ENCODE measurements at places on chromosomes 6 and 20.

DNA sequence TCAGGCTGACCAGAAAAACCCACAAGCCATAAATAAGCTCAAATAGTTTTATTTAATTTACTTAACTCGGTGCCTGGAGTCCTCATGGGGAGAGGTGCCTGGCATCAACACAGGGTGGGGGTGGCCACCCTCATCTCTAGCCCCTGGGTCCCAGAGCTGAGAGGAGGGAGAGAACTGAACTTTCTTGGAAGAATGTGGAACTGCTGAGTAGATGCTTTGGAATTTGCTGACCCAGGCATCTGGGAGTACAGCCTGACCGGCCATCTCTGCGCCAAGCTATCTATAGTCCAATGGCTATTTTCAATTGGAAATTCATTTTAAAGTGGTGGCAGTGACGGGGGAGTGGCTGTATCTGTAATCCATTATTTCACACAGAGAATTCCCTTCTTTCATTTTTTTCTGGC is 104.8 kb downstream of the CDH26 start:
- no peak for DNase-seq

DNA sequence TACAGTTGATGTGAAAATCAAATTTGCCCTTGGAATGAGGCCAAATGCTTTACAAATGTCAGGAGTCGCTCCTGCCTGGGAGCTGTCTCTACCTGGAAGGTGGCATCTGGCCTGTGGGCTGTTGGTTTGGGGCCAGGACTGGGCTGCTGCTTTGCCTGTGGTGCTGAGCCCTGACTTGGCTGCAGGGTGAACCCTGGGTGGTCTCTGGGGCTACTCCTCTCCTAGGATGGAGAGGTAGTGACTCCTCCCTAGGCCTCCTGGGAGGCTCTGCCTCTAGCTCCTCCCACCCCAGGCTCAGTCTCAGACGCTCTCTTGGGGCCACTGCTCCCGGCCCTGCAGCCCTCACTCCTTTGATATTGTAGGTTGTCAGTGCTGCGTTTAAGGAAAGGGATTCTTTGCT is 47.5 kb downstream of the EFCAB8 start:
- no peak for DNase-seq

DNA sequence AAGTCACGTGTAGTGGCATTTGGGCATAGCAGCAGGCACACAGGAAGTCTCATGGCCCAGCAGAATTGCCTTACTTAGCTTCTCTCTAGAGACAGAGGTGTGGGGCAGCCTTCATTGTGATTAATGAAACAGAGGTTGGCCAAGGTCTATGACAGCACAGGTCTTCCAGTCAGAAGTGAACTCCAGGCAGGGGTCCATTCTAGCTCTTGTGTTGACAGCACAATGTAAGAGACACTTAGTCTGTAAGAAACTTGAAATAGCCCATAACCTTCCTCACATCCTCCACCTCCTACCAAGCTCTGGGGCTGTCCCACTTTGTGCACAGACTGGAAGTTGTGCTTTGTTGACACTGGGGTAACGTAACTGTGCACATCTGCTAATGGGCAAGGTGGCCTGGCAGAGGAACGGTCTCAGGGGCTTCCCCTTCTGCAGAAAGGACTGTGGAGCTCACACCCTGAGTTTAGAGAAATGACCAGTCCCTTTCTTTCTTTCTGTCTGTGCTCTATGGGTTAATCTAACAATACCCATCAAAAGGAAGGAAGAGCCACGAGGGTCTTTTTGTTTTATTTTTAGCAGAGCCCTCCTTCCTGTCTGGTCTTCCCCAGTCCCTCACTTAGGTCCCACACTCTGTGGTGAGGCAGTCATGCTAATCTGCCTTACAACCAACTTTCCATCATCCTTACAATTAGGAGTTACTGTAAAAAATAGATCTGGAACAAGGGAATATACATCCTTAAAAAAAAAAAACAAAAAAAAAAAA is 35.6 kb upstream of the TAGAP start:
- no peak for DNase-seq

- DNase-seq, result no peak
Measured at GRCh38 chr20:56442389-56443365, 25.8 kb upstream of the RTF2 start.

- no peak for DNase-seq
Measured at GRCh38 chr20:40765814-40766480, 76.9 kb upstream of the MAFB start.

- no peak for DNase-seq
Measured at GRCh38 chr6:123467392-123467791, 169.4 kb downstream of the TRDN start.

GRCh38 chr20:5214826-5215225 is 88.0 kb downstream of the CDS2 start:
- DNase-seq, result no peak

DNA sequence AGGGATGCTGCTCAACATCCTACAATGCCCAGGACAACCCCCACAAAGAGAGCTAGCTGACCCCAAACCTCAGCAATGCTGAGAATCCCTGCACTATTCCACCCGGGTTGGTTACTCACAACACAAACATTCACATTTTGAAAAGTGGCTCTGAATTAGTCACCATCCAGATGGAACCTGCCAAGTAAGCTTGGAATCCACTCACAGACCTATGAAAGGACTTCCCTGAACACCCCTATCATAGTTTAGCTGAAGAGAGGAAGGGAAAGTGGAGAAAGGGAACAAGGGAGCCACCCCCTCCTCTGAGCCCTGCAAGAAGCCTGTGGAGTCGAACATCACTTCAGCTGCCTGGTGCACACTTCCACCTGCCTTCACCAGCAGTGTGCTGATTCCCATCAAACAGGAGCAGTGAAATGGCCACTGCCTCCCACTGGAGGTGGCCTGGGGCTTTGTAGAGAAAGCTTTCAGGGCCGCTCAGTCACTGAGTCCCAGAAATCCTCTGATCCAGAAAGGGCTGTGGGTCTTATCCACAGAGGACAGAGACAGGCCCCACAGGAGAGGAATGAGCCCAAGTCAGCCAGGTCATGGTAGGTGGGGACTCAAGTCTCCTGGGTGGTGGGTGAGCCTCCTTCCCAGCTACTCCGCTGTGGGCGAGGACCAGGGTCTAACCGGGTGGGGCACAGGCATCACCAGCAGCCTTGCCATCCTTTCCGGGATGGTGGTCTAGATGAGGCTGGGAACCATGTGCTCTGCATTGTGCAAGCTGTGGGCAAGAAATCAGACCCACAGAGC is 203.7 kb downstream of the SYNDIG1 start:
- DNase-seq, result no peak

GRCh38 chr20:50920997-50921396 is 10.2 kb downstream of the ADNP start:
- DNase-seq, result no peak

- no peak for DNase-seq
Measured at GRCh38 chr20:24935140-24935539, 13.9 kb upstream of the CST7 start.

- no peak for DNase-seq
Measured at GRCh38 chr6:9646342-9647070, 768.4 kb downstream of the TFAP2A start.

DNA sequence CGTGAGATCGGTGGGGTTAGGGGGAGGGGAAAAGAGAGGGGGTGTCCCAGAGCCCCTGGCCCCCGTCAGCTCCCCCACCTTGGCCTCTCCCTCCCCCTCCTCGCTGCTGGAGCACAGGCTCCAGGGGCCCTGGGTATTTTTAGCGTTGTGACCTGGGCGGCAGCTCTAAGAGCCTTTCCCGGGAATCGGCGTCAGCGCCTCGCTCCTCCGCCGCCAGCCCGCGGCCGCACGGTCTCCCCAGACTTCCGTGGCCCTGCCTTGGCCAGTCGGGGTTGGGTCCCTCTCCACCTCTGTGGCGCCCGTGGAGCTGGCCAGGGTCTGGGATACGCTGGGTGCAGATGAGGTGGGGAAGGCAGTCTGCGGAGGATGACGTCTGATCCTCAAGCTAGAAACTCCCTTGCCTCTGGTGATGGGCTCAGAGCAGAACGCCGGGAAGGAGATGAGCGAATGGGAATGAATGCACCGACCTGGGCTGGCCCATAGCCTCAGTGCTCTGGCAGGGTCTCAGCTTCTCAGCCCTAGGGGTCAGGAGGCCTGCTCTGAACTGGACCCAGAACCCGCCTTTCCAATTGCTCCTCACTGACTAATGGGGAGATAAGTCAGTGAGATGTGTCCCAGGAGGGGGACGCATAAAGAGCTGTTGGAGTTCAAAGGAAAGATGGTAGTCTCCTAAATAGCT is 883 bp upstream of the DBNDD2 start:
- no peak for DNase-seq

Measured in Panc1 (cell line).